ENCODE measurements at places on chromosomes 11 and 22.

DNA sequence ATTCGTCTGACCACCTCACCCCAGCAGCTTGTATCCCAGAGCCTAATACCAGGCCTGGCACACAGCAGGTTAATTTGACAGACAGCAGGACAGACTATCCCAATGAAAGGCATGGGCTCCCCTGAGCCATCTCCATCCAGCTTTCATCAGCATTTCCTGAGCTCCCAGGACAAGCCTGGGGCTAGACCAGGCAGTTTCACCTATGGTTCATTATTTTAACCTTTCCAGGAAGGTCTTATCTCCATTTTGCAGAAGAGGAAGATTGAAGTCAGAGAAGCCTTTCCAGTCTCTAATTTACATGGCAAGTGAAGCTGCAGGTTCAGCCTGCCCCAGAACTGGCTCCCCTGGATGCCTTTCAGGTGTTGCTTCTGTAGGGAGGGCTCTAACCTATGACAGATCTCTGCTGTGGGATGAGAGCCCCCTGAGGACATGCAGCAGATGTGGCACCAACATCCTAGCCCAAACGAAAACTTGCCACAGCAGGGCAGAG is 17.0 kb downstream of the ARRB1 start:
- DNase-seq, result no peak

DNA sequence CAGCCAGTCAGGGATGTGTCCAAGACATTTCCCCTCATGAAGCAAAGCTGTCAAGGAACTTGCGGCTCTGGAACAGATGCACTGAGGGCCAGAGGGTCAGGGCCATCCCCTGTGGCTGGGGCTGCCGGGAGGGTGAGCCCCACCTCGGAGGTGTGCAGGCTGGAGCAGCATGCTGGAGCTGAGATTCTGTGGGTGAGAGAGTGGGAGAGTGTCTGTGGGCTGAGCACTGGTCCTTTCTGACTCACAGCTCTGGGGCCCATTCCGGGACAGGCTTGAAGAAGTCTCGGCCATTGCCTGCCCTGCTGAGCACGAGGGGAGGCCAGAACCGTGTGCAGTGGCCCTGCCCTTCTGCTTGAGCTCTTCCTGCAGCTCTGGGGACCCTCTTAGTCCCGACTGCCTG is 2.1 kb downstream of the OMP start:
- DNase-seq, result no peak

GRCh38 chr11:27777033-27777432 is 76.8 kb upstream of the BDNF start:
- no peak for DNase-seq

DNA sequence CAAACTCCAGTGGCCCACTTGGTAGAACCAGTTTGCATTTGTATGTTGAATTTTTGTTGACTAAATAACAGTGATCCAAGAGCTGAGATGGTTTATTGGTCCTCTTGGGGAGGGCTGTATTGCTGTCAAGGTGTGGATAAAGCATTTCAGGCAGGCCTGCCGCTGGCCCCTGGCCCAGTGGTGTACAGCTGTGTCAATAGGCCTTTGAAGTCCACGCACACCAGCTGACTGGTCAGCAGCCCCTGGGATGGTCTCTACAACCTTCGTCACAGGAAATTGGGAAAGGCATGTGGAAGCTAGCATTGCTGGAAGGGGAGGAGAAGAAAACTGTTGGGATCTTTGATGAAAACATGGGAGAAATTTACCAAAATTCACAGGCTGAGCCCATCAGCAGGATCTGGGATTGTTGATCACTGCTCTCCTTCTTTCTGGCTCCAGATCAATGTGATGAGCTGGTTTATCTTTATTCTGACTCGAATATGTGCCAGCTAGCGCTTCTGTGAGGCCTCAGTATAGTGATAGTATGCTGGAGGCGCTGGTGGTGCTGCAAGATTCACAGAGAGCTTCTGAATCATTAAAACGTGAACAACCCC is 12.5 kb upstream of the E2F8 start:
- no peak for DNase-seq

DNA sequence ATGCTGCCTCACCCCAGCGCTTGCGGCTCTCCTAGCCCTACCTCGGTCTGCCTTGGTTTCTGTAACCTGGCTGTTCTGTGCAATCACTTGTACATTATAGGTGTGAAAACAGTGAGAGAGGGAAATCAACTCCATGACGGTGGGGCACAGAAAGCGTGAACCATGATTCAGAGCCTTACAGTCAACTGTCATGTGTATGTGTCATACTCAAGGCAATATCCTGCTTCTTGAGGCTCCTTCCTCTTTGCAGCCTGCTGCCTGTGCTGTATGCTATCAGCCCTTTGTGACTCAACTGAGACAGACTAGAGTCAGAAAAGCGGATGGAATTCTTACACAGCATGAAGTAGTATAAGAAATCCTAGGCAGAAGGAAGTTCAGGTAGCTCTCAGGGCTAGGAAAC is 2.1 kb downstream of the NRIP3 start:
- DNase-seq, result peak; percentile 94

All from suppressor macrophage treated with lipopolysaccharide for 4 hours (primary cell).